ENCODE measurements at places on chromosomes 13 and 19.

DNA sequence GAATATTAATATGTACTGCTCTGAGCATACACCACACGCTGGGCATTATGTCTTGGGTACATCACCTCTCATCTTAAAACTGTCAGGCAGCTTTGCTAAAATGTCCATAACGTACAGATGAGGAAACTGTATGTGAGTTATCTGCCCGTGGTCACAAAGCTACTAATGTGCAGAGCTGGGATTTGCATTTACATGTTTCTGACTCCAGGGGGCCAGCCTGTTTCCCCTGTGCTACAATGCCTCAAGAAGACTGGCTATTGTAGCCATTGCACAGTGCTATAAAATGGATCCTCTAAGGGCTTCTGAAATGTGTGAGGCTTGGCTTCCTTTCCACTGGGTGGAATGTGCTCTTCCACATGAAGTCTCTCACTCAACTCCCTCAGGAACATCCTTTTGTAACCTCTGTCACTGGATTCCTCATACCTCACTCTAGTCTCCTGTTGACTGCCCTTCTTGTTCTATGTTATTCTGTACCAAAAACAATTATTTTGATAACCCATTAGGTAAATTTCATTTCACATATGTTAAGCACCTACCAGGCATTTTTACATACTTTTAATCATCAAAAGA lies 95.6 kb upstream of the HTR2A start:
- DNase-seq, result peak; percentile 28

GRCh38 chr19:18939922-18940768 lies 872 bp downstream of the HOMER3 start:
- peak; percentile 56 for DNase-seq

DNA sequence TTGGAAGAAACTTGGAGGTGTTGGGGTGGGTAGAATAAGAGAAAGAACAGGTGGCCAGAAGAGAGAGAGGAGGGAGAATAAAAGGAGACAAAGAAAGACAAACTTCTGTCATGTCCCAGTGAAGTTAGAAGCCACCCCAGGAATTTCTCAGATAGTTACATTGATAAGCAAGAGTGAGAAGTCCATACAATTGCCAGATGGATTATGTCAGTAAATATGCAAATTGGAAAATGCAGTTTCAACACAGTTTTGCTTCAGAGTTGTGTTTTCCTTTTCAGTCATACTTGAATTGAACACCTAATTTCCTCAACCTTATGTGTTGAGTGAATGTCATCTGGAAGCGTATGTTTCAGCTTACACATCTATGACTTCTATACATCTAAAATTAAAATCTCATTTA lies 139.2 kb downstream of the RXFP2 start:
- DNase-seq, result no peak

DNA sequence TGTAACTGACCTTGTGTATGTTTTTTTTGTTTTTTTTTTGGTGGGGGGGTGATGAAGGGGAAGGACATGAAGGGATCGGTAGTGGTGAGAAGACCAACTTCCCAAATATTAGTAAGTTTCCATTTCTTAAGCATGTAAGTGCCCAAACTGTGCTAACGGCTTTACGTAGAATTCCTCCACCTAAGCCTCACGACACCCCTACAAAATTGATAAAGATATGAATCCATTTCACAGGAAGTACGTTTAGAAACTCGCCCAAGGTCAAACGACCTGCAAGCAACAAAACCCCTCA lies 649 bp downstream of the UQCRFS1 start:
- no peak for DNase-seq

GRCh38 chr19:39936020-39936419 lies 1.6 kb upstream of the FCGBP start:
- no peak for DNase-seq

DNA sequence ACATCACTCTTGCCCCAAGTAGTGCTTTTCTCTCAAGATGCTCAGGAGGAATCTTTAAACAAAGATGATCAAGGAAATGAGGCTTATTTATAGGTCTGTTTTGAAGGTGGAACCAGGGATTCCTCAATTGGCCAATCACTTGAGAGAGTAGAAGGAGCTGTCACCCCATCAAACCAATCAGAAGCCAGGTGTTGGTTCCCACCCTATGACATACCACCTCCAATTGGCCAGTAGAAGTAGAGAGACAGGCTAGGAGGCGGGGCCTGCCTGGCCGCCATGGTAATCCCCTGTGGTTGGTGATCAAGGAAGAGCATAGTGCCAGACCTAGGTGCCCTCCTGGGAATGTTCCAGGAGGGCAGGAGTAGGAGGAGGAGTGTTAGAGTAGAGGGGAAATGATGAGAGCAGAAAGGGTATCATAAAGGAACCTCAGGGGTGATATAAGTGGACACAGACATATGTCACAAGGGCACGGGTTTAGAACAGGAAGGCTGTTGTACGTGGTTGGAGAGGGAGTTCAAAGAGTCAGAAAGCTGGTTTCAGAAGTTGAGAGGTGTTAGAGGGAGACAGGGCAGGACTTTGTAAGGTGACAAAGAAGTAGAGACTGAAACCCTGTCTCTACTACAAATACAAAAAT lies 10.5 kb downstream of the PMIS2 start:
- no peak for DNase-seq

DNA sequence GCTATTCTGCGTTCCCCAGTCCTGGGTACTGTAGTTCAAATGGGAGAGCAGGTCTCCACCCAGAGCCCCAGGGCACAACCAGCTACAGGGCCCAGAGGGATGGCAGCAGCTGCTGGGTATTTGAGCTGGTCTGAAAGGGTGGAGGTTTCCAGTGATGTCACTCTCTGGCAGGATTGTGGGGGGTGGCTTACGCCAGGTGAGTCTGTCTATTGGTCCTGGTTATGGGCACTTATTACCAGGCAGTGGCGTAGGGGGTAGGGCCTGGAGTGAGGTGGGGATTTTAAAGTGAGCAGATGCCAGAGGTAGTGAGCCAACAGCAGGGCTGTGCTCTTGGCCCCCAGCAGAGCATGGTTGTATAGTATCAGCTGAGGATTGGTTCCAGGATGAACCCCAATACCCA lies 6.2 kb downstream of the RPS19 start:
- no peak for DNase-seq

GRCh38 chr19:52237197-52237596 lies 32.2 kb upstream of the ZNF766 start:
- DNase-seq, result no peak

DNA sequence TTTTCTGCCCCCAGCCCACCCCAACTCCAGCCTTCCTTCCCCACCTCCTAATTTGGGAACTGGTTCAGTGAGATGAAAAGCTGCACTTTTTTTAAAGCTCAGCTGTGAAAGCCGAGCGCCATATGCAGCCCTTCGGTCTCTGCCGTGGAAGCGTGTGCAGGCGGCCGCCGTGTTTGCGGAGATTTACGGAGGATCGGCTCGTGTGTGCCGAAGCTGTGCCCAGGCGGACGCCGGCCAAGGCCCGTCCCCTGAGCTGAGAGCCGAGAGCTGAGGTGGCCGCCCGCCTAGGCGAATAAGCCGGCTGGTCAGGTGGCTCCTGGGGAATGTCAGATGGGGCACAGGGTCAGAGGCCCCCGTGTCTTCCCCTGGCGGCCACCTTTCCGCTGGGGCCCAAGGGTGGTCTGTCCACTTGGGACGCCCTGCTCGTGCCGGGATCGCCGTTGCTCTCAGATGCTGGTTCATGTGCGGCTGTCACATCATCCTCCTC lies 78.7 kb downstream of the ZNF536 start:
- DNase-seq, result no peak

DNA sequence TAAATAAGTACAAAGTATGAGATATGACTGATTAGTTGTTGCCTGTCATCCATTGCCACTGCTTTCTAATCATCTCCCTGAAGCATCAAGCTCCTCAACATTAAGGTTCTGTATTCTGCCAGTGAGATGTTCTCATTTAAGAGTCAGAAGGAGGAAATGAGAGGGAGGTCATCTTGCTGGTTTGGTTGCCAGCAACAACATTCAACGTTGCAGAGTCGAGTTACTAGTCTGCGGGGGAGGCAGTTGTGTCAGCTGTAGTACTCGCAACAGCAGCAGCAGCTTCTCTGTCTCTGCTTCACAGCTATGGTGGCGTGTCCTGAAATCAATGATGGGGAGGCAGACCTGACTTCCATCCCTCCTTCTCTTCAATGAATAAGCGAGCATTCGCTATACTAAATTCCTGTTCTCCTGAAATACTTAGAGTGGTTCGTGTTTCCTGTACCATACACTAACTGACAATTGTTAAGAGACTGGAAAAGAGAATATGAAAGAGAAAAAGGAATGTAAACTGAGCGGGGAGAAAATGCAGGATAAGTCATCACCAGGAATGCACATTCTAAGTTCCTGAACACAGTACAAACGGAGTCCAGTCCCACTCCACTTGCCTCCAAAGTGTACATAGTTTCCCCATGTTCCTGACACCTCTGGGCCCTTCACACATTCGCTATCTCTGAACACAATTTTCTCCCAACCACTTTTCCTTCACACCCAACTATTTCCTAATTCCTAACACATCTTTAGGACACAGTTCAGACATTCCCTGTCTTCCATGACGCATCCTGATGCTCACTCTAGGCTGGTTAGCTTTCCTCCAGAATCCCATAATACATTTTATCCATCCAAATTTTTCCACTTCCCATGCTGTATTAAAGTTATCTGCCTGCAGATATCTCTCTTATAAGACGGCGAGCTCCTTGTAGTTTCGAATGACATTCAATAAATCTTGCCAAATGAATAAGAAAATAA lies 263.0 kb downstream of the KLF12 start:
- DNase-seq, result peak; percentile 79

DNA sequence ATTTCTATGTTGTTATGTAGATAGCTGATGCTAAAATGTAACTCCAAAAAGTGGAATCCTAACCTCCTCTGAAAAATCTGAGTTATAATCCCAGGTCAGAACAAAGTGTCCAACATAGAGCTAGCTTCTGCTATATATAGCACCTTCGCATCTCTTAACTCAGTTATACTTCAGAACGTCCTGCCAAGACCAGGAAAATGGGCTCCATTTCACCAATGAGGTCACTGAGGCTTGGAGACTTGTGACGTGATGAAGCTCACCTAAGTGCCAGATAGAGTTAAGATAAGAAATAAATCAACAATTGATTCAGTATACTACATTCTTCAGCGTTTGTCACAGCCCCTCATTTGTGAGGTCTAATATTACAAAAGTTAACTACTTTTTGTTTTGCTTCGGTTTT lies 88.8 kb downstream of the KCTD12 start:
- DNase-seq, result no peak

GRCh38 chr19:49331616-49332055 lies 3.6 kb upstream of the CD37 start:
- peak; percentile 48 for DNase-seq

DNA sequence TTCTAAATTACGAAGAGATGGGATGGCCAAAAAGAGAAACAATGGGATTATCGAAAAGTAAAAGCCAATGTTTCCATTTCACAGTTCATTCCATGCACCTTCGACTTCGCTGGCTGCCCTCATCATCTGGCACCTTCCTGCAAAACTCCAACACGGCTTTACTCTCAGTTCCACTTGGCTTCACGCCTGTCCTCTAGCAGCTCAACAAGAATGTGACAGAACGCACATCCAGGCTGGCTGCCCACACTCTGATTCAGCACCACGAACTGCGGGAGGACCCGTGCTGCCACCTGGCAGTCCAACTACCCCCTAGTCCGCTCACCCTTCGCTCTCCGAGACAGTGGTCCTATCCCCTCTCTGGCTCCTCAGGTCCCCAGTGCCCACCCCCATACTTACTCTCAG lies 11.7 kb downstream of the ATP7B start:
- DNase-seq, result no peak

DNA sequence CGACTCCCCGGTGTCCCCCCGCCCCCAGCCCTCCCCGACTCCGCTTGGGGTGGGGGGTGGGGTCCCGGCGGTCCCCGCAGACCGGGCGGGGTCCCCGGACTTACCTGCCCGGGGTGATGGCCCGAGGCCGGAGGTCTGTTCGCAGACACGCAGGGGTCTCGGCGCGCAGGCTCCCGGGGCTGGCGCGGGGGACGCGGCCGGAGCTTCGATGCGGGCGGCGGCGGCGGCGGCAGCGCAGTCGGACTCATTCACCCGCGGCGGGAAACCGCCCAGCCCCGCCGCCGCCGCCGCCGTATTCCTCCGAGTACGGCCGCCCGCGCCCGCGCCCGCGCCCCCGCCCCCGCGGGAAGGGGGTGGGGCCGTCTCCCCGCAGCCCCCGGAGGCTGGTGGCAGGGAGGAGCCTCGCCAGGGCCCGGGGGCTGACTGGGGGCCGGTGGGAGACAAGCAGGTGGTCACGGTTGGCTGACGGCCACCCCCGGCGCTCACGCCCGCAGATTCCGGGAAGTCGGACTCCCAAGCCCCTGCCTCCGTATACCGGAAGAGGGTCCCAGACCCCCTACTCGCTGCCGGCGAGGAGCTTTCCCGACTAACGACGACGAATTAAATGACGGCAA lies at the start of gene C2CD4C:
TSS of gene C2CD4C (minus strand) at position 246 of the 614 bp plus-strand sequence. CDS start 786 bp downstream, outside the sequence.
- DNase-seq, result peak; percentile 9

DNA sequence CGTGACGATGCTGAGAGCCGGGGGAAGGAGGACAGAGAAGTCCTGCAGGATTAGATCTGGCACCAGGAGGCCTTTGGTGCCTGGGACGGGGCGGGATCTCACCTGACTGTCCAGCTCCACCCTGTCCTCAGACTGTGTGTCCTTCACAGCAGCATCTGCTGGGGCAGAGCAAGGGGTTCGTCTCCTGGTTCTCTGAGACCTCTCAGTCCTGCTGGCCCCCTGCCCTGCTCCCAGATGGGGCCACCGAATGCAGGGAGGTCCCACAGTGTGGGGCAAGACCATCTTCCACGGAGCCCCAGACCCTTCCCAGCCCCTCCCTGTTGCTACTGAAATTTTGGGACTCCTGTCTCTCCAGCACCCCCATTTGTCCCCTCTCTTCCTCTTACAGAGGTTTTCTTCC lies 4.5 kb downstream of the LILRB3 start:
- no peak for DNase-seq

DNA sequence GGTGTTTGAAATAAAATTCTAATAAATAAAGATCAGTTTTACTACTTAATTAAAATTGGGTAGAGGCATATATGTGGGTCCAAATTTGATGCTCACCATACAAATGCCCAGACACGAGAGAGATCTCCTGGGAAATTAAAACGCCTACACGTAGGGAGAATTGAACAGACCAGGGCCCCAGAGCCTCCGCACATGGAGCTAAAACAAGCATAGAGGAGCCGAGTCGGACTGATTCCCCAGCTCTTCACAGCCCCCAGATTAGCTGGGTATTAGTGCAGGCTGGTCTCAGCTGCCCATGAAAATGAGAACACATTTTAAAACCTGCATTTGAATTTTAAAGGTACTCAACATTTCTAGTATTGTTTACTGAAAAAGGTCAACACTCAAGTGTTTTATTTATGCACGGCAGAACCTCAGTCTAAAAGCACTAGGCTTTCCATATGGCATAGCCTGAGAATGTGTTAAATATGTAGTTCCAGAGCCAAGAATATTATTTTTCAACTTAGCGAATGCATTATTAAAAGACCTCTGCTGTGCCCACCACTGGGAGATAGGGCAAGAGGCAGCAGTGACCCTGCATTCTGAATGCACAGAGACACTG lies 344.8 kb downstream of the ENOX1 start:
- DNase-seq, result no peak

Data from fibroblast of skin of scalp (primary cell).